ENCODE measurements at places on chromosomes 5 and 9.

DNA sequence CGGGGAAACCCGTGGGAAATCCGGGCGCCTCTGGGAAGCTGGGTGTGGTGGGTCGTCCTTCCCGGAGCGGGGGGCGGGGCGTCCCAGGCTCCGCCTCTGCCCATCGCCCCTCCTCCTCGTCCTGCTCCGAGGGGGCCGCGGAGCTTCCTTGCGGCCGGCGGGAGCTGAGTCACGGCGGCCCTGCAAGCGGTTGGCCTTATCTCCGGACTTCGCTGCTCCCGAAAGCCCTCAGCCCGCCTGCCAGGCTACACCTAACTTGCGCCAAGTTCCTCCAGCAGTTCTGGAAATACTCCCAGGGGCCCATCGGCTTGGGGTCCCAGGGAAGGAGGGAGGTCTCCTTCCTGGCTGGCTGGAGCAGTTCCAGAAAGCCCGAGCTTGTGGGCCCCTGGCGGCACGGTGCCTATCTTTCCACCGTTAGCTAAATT is 54.1 kb upstream of the CDKN2AIPNL start:
- DNase-seq = no peak

DNA sequence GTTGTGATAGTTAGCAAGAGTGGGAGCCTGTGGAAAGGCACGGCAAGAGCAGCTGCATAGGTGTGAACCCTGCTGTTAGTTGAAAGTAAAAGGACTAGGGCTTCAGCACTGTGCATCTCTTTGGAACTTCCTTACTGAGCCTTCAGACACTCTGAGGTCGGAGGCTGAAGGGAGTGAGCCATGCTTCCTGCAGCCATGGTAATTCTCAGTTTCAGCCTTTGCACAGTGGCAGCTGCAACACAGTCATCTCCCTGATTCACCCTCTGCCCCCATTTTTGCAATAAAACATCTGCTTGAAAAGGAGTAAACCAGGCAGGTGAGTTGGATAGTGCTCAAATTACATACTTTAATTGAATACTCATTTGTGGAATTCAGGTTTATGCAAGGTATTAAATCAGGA is 6.5 kb upstream of the TLE4 start:
- no peak for DNase-seq

DNA sequence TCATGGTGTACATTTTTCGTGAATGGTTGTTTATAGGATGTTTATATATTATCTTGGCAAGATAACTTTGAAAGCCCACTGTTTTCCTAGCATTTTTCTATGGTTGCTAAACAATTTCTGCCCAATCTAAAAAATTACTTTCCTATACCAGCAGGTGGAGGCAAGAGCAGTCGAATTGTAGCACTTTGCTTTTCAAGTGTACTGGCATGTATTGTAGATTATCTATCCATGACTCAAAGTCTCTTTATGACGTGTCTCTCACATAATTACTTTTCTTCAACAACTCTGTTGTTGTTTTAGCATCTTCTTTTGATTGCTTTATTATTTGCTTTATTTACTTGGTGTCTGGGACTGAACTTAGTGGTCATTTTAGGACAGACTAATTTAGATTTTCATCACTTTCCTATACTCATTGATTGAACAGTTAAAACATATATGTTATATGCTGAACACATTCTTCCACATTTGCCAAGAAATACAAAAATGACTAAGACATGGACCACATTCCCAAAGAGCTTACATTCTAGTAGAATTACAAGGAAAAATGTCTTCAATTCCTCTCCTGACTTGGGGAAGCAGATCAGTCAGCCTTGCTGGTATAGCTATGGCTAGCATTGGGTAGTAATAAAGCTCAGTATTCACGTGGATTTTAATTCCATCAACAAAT is 20.7 kb downstream of the NLN start:
- DNase-seq = no peak

- DNase-seq = no peak
Observed at GRCh38 chr9:16673171-16673570, 197.3 kb downstream of the BNC2 start.

- DNase-seq = peak; percentile 40
Observed at GRCh38 chr9:135887585-135888050, 19.7 kb downstream of the CAMSAP1 start.

DNA sequence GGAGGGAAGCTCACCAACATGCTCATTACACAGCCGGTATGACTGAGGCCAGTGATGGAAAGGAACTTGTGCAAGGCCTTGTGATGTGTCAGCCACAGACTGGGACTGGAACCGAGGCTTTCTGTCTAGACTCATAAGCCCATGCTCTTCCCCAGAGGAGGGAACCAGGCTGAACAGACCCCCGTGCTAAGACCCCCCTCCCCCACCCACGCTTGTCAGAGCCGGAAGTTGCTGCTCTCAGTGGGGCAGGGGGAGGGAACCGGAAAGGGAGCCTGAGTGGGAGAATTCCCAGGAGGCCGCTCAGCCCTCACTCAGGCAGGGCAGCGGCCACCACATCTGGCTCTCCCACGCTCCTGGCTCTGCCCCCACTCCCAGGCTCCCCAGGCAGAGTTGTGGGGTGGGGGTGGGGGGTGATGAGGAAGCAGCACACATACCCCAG is 4.1 kb upstream of the PDGFRB start:
- no peak for DNase-seq

GRCh38 chr5:61746831-61747575 is 414.9 kb downstream of the ZSWIM6 start:
- DNase-seq = no peak

GRCh38 chr5:45171563-45171962 is 362.8 kb downstream of the MRPS30 start:
- no peak for DNase-seq

DNA sequence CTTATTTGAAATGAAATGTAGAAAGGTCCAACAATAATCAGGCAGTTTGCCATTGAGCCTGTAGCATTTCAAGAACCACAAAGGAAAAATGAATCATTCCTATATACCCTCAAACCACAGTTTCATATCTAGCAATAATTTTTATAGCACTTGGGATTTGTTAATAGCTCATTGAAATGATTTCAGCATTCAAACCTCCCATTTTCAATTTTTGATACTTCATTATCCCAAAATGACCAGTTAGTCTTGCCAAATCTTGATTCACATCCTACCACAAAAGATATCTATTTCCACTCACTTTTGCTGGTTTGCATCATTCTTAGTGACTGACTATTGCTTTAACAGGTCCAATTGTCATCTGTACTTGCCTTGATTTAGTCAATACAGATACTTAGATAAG is 790.1 kb downstream of the TLE1 start:
- no peak for DNase-seq

DNA sequence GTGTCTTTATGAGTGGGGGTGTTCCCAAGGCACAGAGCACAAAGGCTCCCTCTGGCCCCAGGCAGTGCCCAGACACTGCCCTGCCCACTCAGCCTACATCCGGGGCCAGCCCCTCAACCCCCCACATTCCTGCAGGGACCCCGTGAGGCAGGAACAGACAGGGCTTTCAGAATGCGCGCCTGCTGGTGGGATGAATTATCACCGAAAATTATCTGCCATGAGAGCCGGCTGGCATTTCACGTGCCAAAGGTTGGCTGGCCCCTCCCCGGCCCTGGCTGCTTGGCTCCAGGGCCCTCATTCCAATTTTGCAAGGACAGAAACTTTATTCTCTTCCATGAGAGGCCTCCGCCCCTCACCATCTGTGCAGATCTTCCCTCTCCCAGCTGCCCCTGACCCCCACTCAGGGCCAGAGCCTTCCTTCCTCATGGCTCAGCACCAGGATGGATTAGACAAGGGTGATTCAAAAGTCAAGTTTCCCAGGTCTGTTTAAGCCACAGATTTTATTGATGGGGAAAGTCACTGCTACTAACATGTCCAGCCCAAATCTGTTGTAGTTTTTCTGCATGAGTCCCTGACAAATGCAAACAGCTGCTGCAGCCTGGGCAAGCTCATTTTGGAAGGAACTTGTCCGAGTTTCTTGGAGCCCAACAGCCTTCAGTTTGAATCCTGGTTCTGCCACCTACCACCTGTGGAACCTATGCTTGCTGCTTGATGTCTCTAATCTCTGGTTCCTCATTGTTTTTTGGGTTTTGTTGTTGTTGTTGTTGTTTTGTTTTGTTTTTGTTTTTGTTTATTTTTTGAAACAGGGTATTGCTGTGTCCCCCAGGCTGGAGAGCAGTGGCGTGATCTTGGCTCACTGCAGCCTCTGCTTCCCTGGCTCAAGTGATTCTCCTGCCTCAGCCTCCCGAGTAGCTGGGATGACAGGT is 32.3 kb upstream of the WDR38 start:
- no peak for DNase-seq

GRCh38 chr5:87400305-87400899 is 12.3 kb downstream of the CCNH start:
- no peak for DNase-seq

DNA sequence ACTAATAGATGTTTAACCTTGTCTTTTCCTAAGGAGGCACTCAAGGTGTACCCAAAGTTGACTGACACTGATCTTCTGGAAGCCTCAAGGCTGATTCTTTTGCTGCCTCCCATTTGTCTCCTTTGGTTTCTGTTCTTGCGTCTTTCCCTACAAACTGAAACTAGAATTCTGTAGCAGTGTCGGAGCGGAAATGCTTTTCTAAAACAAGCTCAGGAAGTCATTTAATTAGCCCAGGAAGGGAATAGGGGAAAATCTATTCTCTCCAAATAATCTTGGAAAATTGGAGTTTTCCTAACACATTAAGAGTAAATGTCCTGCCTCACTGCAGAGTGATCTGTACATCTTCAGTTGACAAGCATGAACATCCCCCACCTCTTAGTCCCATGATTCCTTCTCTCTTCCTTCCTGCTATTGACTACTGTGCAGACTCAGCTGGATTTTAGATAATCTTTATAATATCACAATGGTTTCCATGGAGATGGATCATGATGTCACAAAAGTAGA is 182.7 kb downstream of the NR3C1 start:
- no peak for DNase-seq

DNA sequence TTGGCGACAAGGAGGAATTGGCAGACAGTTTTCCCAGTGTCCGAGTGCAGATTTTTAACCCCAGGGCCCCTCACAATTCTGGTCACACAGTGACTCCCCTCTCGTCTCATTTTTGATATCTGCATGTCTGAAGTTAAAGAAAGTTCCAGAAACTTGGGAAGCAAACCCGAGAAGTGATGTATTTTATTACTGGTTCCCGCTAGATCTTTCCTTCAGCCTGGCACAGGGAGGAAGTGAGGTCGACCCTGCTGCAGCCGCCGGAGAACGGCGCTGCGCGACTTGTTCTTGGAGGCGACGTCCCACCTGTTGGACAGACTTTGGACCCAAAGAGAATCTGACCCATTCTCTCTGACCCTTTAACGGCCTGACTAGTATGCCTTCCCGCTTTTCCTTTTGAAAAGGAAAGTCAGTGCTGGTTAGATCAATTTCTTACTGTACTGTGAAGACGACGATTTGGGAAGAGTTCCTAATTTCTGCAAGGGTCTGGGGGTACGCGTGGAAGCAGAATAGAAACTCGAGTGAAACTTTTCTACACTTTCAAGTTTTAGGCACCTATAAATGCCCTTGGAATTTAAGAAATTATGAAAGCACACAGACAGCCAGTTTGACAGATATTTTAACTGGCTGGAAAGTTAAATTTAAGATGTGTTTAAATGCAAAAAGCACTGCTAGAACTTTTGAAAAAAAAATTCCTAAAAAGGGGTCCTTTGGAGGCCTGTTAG is 744 bp downstream of the OTULIN start:
- no peak for DNase-seq

GRCh38 chr9:22158271-22158670 is 149.2 kb upstream of the CDKN2B start:
- DNase-seq = no peak

DNA sequence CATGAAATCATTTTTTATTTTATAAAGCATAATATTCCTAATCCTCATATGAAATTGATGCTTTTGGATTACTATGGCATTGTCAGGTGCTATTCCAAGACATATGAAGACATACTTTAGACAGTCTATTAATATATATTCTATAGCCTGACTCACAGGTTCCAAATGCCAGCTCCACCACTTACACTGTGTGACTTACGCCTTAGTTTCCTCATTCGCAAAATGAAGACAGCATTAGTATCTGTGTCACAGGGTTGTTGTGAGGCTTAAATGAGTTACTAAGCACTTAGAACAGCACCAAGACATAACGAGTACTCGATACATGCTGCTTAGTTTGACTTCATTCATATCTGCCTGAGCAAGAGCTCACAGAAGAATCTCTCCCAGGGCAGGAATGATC is 132.2 kb upstream of the PTGER4 start:
- DNase-seq = no peak

DNA sequence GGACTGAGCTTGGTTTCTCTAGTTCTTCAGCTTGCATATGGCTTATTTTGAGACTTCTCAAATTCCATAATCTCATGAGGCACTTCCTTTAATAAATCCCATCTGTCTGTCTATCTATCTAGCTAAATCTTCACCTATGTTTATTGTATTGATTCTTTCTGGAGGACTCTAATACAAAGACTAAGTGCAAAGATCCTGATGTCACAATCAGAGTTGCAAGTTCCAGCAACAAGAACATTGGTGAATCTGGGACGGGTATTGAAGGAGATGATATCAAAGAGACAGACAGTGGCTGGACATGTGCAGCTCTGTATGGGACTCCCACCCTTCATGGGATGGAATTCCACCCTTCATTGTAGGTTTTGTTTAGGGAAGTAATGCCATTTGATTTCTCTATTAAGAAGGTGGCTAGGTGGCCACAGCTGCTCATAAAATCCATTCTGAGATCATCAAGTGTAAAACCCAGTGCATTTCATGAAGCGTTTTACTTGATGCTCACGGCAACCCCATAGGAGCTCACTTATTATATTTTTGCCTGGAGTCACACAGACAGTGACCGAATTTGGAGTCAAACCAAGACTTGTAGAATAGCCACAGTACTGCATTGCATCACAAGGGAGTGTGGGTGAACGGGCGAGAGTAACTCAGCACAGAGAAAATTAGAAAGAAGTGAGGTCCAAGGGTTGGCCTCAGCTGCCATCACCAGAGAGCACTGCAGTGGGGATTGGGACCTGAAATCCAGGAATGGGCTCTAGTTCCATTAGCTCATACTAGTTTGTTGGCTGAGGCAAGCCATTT is 24.9 kb downstream of the TAS2R1 start:
- no peak for DNase-seq

- no peak for DNase-seq
Observed at GRCh38 chr5:152472083-152472482, 67.0 kb upstream of the NMUR2 start.

DNA sequence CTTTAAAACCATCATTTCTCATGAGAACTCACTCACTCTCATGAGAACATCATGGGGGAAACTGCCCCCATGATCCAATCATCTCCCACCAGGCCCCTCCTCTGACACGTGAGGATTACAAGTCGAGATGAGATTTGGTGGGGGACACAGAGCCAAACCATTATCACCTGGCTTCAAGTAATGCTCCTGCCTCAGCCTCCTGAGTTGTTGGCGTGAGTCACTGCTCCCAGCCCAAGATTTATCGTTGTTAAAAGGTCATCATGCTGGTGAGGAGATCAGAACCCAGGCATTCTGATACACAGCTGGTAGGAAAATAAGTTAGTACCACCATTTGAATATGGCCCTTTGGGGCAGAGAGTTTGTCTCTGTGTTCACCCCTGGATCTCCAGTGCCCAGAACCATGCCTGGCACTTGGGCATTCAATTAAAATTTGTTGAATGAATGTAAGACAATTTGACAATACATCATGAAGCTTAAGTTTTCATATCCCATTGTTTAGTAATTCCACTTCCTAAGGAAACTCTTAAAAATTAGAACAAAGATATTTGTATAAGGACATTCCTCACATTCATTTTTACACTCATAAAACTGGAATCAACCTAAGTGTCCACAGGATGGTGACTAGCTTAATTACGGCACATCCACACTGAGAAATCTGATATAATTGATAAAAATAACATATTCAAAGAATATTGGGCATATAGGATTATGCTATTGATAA is 58.0 kb upstream of the COL15A1 start:
- DNase-seq = no peak
